ENCODE measurements at places on chromosomes 16 and 17.

DNA sequence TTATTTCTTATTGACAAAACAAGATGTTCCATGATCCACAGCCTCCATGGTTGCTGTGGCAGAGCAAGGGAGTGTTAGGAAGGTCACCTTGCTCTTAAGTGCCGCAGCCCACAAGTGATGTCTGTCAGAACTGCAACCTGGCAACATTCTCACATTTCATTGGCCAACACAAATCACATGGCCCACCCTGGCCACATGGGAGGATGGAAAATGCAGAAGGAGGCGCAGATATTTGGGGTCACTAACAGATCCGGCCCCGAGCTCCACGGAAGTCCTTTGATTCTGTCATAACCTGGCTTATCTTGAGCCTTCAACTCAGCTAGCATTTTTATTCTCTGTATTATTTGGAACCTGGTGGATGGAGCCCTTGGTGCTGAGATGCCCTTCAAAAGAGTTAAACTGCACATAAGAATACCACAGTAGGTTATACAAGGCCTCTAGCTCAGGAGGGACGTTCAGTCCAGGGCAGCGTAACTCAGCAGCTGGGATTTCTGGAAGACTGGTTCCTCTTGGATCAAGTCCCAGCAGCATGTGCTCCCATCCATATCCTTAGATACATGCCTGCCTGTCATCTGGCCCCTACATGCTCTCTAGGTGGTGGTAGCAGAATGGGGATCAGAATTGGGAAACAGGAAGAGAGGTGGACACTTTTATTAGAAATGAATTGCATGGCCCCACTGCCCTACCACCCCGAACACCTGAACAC lies 508.1 kb downstream of the HAPSTR1 start:
- DNase-seq: no peak

DNA sequence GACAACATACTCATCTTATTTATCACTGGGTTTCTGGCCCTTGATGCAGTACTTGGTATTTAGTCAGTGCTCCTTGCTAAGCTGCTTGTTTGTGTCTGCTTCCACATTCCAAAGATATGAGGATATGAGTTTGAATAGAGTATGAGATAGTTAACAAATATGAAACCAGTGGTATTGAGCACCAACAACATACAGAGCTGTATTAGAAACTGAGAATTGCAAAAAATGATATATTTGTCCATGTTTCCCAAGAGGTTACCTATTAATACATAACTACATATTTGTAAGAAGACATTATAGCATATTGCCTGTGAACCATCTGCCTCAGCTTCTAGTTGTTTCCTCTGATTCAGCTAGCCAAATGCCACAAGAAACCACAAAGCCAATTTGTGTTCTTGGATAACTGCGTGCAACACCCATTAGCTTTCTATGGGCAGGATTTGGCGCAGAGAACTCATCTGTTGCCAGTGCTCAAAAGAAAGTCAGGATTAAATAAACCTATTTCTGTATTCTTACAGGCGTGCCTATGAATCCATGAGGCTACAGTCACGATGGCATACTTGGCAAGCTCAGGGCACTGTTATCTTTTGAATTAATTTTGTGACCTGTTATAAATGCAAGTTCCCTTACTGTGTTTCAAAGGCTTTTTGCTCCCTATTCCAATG lies 194.4 kb downstream of the MAP2K6 start:
- DNase-seq: peak; percentile 95

- DNase-seq: no peak
Measured at GRCh38 chr16:81866820-81867440, 87.8 kb downstream of the PLCG2 start.

GRCh38 chr16:16141141-16141540 lies 82.2 kb downstream of the ABCC6 start:
- DNase-seq: no peak

DNA sequence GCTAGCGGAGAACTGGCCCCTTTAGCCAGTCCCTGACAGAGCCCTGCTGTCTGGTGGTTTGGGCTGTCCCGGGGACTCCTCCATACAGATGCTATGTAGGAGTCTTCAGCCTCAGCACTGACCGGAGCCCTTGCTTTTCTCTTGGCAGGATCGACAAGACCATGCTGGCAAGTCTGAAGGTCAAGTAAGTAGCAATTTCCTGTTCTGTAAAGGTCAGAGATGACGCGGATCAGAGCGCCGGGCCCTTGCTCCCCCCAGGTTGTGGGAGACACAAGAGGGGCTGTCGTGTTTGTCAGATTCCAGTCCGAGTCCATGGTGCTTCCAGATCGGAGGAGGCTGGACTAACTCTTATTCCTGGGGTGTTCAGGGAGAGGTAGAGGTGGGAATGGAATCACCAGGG lies 4.1 kb downstream of the RAP1GAP2 start:
- DNase-seq: no peak

DNA sequence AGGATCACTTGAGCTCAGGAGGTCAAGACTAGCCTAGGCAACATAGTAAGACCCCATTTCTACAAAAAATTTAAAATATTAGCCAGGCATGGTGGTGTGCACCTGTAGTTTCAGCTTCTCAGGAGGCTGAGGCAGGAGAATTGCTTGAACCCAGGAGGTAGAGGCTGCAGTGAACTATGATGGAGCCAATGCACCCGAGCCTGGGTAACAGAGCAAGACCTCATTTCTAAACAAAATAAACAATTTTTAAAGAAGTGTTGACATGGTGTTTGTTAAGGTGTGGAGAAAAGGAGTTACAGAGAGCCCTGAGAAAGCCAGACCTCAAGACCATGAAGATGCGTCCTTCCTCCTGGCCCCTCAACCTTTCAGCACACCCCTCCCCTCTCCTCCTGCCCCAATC lies 37.6 kb upstream of the C1QL1 start:
- no peak for DNase-seq

DNA sequence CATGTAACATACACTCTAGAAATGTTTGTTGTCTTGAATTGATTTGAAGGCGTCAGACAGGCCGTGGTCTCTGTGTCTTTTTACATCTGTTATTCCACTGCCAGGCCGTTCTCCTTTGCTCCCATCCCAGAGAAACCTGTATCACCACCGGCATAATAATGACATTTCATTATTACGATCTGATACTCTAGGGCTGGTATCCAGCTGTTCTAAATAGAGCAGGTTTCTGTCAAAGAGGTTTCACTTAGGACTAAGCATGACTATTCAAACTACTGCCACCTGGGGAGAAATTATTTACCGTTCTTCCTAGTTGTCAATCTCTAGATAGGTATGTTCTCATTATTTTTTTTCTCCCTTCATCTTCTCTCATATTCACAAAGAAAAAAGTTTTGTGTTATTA lies 1016.2 kb upstream of the EEF2KMT start:
- DNase-seq: no peak

- DNase-seq: no peak
Measured at GRCh38 chr16:72284042-72284789, 112.3 kb upstream of the PMFBP1 start.

DNA sequence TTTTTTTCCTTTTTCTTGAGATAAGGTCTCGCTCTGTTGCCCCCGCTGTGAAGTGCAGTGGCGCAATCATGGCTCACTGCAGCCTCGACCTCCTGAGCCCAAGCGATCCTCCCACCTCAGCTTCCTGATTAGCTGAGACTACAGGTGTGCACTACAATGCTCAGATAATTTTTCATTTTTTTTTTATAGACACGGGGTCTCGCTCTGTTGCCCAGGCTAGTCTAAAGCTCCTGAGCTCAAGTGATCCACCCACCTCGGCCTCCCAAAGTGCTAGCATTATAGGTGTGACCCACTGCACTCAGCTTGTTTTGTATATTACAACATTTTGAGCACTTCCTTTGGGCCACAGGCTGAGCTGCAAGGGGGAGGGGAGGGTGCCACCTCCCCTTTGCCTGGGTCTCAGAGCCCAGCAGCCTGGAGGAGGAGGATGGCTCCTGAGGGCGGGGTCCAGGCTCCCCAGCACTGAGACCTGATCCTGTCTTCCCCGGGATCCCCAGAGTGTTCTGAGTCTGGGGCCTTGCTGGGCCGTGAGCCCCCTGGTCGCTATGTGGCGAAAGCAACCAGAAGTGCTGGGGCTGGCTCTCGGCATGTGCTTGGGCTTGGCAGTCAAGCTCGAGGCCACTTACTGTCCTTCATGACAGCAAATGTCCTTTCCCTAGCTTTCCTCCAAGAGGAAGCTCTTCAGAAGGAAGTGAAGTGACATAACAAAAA lies 8.1 kb downstream of the DEF8 start:
- DNase-seq: no peak

DNA sequence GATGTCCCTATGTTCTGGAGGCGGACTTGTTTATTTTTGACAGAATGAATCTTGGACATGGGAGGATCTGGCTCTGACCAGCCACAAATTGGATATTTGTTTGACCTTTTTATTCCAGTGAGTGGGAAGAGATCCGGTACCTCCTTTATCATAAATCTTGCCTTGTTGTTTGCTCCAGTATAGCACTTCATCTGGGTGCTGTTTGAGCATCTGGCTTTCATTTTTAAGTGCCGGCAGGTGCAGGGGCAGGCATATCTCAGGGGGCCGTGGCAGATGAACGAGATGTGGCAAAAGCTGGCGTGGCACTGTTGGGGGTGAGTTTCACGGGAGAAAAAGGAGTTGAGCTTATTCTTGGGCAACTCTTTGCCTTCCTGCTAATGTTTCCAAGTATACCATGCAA lies 37.8 kb downstream of the MSI2 start:
- DNase-seq: no peak

GRCh38 chr16:12459391-12460063 lies 344.2 kb downstream of the CPPED1 start:
- DNase-seq: no peak

DNA sequence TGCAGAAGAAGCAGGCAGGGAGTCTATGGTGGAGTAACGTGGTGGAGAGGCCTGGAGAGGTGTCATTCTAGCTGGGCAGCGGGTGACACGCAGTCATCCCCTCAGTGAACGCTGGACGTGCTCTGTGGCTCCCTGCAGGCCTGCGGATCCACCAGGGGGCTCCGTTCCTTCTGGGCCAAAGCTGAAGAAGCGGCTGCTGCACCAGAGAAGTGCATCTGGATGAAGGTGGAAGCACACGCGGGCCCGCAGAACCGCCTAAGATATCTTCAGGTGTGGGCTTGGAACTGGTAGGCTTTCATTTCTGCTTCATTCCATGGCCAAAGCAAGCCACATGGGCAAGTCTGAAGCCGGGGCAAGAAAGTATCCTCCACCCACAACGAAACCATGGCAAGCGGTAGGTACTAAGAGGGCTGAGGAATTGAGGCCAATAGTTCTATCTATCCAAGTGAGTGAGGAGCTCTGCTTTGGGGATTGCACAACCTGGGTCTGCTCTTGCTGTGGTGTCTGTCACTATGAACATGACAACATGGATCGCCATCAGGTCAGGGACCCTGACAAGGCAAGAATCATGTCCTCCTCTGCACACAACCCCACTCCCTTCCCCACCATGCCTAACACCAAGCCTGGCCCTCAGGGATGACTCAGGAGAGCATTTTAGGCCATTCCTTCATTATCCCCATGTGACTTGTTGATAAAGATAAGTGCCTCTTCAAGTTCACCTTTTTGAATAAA lies 78.9 kb upstream of the FBXO47 start:
- no peak for DNase-seq

DNA sequence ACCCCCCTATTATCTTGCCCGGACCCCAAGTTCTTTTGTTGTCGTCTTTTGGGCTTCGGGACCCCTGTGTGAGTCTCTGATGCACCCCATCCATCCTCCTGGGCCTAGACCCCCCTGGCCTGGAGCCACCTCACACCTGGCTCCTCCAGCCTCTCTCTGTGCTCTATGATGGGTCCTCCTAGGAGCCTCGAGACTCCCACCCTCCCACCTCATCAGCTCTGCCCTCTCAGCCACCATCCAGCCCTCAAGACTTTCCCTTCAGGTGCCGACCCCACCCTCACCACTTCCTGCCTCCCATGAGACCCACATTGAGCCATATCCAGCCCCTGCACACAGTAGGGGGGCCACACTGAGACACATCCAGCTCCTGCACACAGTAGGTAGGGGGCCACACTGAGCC lies 8.7 kb upstream of the ATP2A3 start:
- no peak for DNase-seq

- no peak for DNase-seq
Measured at GRCh38 chr17:68599552-68600066, 1.6 kb downstream of the FAM20A start.

- peak; percentile 3 for DNase-seq
Measured at GRCh38 chr17:51322390-51323029, 62.2 kb downstream of the UTP18 start.

DNA sequence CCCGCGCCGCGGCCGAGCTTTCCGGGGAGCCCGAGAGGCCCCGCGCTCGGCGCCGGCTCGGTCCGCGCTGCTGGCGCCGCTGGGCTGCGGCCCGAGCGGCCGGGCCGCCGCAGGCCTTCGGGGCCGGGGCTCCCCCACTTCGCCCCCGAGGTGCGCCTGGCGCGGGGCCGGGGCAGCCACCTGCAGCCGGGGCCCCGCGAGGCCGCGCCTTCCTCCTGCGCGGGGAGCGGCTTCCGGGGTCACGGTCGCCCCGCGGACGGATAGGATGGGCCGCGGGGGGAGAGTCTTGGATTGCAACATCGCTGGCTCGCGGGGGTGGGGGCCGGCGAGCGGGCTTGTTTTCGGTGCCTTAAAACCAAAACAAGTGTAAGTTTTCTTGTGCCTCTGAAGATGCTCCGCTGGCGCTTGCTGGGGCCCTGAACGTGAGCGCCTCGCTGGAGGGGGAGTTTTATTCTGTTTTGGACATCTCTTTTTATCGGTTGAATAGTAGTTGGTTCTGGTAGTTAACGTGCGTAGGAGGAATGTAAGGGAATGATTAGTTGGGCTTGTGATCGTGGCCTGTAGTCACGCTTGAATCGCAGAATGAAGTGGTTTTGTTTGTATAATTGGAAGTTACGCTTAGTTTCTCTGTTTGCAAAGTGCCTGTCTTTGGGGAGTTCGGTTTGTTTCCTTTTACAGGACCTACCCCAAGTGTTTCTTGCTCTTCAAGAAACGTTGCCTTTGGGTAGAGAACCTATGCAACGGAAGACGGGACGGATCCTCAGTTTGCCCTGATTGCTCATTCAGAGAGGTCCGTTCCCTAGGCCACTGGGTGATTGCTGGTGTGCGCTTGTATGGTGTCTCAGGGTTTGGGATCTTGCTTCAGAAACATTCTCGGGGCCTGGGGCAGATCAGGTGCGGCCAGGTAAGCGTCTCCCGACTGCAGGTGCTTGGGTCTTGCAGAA lies 724 bp downstream of the UBE2I start:
- DNase-seq: peak; percentile 14

DNA sequence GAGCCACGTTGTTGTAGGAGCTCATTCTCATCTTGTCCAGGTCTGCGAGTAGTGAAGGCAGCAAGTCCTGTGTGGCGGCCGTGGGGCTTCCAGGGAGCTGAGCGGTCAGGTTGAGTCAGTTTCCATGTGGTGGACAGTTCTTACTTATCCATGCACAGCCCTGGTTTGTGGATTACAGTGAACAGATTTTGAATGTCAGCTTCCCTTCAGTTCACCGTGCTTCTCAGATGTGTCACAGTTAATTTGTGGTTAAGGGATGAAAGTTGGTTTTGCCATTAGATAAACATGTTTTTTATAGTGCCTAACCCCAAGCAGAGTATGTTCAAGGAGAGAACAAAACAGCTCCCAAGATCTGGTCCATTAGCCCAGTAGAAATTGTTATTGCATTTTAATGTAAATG lies 103.1 kb downstream of the RPTOR start:
- DNase-seq: peak; percentile 89

DNA sequence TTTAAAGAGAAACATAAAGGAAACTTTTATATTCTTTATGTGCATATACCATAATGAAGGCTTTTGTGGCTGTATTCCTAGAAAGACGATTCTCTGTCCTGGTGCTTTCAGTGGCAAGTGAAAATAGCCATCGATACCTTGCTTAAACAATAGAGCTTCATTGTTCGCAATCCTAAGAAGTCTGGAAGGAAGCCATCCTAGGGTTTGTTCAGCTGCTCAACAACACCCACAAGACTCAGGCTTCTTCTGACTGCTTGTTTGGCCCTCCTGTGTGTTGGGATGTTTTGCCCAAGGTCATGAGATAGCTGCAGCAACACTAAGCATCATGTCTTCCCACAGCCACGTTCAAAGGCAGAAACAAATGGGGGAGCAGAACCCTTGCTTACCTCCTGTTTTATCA lies 36.1 kb upstream of the COX10 start:
- DNase-seq: no peak

Data from fibroblast of upper back skin (primary cell).